ENCODE measurements at places on chromosomes 4 and X. TPM values are rescaled to one million over a fixed set of nuclear protein-coding genes. Genes with fewer than 3 reads are reported as not detected.

PNCK gene
- 0.36 TPM for total RNA-seq

BMPR1B gene
- total RNA-seq = not detected

SUPT20HL2 gene
- total RNA-seq = 0.09 TPM

RGN gene
- total RNA-seq = not detected

FREM3 gene
- total RNA-seq = not detected

Data from activated CD4-positive, alpha-beta T cell treated with anti-CD3 and anti-CD28 coated beads, Interleukin-2, amount 10 ng/mL, durations not matched to agents 24 days and 14 days (primary cell).